ENCODE measurements at places on chromosomes 11 and 22.

GRCh38 chr11:130403271-130403804, 25.1 kb downstream of the ADAMTS8 start:
- DNase-seq = no peak

DNA sequence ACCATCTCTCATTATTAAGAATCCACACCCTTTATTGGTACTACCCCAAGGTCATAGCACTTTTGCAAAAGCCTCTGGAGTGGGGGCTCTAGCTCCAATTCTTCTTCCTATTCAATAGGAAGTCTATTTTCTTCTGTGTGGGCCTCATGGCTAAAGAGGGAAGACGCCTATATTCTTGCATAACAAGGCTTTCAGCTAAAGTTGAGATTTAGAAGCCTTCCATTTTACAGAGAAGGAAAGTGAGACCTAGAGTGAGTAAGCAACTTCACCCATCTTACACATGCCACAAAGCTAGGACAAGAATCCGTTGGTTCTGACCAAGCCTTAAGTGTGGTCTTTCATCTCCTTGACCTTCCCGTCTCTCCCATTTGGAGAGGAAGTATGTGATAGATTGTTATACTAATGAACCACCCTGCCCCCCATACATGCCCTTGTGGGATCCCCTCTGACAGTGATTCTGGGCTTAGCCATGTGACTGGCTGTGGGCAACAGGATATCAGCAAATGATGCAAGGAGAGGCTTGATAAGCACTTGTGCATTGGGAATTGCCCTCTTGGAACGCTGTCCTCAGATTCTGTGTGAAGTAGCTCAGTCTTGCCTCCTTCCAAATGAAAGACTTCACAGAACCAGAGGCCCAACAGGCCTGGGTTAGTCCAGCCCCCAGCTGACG, 12.3 kb downstream of the BACE1 start:
- DNase-seq = no peak

- no peak for DNase-seq
Observed at GRCh38 chr11:61930933-61931332, 13.6 kb upstream of the RAB3IL1 start.

GRCh38 chr11:72237112-72237931, 6.7 kb downstream of the PHOX2A start:
- DNase-seq = no peak

DNA sequence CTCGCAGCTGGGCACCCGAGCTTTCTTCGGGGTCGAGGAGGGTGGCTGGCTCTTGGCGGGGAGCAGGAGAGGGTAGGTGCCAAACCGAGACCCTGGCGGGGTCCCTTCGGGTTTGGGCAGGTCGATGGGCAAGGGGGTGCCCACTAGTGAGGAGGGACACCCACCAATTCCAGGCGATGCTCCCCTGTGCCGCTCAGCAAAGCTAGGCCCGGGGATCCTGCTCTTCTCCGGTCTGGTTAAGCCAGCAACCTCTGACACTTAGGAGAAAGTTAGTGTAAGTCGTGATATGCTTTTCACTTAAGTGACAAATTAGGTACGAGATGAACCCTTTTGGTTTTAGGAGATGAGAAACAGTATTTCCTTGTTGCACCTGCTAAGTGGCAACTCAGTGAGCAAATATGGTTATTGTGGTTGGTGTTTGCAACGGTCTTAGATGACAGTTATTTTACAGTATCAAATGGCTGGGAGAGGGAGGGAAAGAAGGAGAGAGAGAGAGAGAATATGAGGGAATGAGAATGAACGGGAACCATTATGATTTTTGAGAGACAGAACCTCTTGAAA, 565 bp downstream of the NUCB2 start:
- no peak for DNase-seq

DNA sequence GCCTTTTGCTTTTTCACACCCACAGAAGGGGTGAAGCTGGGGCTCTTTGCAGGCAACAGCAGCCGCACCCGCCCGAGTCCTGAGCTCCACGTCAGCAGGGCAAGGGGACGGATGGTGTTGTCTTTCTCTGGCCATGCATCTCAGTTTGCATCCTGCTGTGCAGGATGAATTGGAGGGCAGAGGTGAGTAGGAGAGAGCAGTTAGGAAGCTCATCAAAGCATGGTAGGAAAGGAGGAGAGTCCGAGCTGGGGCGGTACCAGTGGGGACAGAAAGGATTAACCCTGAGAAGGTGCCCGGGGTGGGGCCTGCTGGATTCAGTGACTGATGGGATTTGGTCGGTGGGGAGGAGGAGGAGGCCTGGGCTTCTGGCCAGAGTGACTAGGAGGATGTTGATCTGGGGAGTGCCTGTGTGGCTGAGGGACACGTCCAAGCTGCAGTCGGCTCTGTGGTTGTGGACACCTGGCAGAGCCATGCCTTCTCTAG, 14.6 kb downstream of the FAM83F start:
- DNase-seq = peak; percentile 37

DNA sequence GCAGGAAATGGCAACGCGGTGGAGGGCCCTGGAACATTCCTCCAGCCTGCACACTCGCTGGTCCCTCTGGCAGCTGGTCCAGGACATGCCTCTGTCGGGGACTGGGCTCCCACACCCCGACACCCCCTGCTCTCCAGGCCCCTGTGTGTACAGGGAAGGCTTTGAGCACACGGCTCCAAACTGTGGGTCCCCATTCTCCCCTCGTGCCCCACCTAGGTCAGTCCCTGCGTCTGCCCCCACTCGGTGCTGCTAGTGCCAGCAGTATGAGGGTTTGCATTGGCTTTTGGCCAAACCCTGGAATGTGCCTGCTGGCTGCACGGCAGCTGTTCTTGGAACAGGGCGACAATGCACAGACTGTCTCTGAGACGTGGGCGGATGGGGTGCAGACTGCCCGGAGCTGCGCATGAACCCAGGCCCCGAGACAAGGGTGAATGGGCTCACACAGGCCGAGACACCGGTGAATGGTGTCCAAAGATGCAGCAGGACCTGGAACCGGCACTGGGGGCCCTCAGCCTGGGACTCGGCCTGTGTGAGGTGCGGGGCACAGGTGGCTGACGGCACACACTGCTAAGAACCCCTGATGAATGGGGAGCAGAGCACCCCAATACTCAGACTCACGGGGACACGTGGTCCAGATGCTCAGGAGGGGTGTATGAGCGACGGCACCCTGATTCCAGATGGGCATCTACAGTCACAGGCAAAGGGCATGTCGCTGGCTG, 7.5 kb upstream of the SYT8 start:
- DNase-seq = no peak

DNA sequence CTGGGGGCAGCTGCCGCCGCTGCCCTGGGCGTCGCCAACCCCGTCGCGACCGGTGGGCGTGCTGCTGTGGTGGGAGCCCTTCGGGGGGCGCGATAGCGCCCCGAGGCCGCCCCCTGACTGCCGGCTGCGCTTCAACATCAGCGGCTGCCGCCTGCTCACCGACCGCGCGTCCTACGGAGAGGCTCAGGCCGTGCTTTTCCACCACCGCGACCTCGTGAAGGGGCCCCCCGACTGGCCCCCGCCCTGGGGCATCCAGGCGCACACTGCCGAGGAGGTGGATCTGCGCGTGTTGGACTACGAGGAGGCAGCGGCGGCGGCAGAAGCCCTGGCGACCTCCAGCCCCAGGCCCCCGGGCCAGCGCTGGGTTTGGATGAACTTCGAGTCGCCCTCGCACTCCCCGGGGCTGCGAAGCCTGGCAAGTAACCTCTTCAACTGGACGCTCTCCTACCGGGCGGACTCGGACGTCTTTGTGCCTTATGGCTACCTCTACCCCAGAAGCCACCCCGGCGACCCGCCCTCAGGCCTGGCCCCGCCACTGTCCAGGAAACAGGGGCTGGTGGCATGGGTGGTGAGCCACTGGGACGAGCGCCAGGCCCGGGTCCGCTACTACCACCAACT, 1.0 kb downstream of the FUT4 start:
- DNase-seq = no peak

GRCh38 chr22:43300891-43301676, 42.1 kb downstream of the SCUBE1 start:
- DNase-seq = no peak

DNA sequence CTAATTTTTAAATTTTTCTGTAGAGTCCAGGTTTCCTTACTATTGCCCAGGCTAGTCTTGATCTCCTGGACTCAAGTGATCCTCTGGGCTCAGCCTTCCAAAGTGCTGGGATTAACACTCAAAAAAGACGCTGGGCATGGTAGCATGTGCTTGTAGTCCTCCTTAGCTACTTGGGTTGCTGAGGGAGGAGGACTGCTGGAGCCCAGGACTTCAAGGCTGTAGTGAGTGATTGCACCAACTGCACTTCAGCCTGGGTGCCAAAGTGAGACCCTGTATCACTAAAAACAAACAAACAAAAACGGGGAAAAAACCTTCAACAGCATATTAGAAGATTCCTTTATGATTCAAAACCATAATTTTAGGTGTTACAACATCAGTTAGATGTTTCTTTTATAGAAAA, 44.6 kb downstream of the RSF1 start:
- DNase-seq = no peak

DNA sequence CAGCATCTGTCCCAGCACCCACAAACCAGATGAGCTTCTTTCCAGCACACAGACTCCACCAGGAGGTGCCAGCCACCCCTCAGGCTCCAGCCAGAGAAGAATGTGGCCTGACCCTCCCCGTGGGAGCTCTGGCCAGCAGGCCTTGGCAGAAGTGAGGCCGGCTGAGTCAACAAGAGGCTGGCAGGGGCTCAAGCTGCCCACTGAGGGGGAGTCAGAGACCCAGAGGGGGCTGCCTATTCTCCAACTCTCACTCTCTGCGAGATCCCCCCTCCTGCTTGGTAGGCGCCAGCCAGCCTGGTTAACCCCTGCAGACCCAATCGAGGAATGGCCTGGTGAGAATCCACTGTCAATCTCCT, 10.6 kb upstream of the CDC42EP1 start:
- DNase-seq = no peak

- DNase-seq = no peak
Observed at GRCh38 chr22:30774566-30774965, 79.9 kb downstream of the OSBP2 start.

DNA sequence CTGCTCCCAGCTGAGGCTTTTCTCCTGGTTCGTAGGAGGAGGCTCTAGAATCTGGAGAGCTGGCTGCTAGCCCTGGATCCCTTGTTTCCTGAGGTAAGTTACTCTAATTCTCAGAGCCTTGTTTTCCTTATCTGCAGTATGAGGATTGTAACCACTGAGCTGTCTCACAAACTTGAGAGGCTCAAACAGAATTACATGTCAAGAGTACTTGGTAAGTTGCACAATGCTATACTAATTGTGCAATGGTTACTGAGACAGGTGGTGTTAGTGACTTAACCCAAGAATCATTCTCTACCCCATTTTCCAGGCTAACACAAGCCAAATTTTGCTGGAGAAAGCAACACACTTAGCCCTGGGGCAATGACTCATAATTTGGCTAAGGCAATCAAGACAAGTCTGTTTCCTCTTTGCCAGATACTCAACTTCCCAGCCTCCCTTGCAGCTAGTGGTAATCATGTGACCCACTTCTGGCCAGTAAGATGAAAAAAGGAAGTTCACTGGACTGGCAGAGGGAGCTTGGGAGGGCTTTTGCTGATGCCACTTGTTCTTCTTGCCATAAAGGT, 348.0 kb downstream of the TENM4 start:
- no peak for DNase-seq

GRCh38 chr22:43562843-43563242, 151.0 kb downstream of the MPPED1 start:
- no peak for DNase-seq

- no peak for DNase-seq
Observed at GRCh38 chr22:44075670-44076069, 51.6 kb downstream of the PARVB start.

GRCh38 chr11:28228196-28228895, 120.2 kb downstream of the METTL15 start:
- no peak for DNase-seq

DNA sequence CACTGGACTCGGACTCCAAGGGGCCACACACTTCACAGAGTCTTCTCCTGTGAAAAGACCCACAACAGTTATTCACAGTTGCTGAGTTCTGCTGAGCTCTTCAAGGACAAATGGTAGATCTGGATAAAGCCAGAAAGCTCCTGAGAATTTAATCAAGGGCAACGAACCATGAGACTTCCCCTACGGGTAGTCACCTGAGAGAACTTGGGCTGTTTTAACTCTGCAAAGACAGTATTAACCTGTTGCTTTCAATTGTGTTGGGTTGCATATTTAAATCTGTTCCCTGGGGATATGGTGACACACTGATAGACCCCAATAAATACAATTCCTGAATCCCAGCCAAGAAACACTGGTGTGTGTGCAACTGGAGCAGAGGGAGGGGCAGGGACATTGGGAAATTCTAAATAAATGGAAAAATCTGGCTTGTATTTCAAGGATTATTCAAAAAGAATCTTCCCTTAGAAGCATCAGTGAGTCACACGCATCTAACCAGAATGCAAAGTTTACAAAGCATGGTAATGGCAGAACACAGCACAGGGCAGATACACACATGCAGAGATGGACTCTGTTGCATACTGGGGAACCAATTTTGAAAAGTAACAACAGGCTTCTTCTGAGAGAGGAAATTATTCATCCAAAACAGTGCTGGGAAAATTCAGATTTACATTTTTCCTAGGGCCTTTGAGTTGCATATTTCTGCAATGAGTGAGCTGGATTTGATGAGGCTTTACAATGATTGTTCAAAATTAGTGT, 4.0 kb downstream of the KCNJ1 start:
- no peak for DNase-seq

- no peak for DNase-seq
Observed at GRCh38 chr22:17803609-17804270, 29.5 kb upstream of the BID start.

DNA sequence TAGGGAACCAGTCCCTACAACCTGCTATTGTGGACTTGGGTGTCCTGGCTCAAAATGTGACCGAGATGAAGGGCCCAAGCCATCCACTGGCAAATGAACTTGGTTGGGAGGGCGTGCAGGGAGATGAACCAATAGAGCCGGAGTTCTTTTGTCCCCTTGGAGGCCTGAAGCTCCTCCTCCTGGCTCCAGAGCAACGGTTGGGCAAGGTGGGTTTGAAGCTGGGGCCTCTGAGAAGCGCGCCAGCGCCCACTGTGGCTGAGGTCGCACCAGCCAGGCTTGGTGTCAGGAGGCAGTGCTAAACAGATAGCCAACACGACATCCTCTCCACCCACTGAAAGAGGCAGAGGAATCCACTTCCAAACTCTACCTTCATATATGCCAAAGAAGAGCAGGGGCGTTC, 36.0 kb upstream of the PACSIN2 start:
- no peak for DNase-seq

DNA sequence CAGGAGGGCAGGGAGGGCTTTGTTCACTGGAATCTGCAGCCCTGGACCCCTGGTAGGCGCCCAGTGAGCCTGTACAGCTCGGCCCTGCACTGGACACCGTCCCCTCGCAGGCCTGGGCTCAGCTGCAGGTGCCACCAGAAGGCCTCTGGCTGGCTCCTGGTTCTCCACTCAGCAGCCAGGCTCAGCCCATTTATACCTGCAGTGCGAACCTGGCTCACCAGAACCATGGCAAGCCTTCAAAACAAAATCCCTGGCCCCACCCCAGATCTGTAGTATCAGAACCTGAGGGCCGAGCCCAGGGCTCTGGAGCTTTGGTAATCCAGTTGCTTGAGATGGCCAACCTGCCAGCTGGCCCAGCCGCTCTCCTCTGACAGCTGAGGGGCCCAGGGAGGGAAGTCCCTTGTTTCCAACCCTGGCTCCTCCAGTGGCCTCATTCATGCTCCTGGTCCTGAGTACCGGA, 870 bp upstream of the FREY1 start:
- DNase-seq = no peak

- no peak for DNase-seq
Observed at GRCh38 chr11:119940401-119940976, 197.4 kb downstream of the TRIM29 start.

- DNase-seq = no peak
Observed at GRCh38 chr11:59154610-59155009, 12.0 kb downstream of the FAM111A start.

- no peak for DNase-seq
Observed at GRCh38 chr22:45932071-45932470, 44.9 kb downstream of the WNT7B start.

- DNase-seq = no peak
Observed at GRCh38 chr22:43177479-43177878, 9.5 kb downstream of the TTLL12 start.

Measured in NCI-H510A (cell line).